Dermis blood vessel endothelial cell (primary cell): ENCODE measurements at places on chromosomes 6 and 20.
A peak's percentile ranks its signal among the peaks of the same experiment; 100 is the strongest.

DNA sequence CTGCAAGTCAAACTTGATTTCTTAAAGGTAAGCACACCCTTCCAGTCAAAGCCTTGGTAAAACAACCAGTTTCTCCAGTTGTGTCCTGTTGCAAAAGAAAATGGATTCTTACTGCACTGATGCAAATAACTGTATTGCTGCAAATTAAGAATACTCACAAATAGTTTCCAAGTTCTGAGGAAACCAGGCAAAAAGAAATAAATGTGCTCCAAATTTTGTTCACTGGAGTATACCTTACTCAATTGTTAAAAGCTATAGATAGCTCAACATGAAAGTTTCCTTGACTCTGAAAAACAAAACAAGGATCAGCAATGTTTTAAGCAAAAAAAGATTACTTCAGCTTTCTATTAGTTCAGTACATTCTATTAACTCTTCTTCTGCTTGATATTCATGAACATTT, 75.2 kb downstream of the SLC16A10 start:
- DNase-seq, result no peak

DNA sequence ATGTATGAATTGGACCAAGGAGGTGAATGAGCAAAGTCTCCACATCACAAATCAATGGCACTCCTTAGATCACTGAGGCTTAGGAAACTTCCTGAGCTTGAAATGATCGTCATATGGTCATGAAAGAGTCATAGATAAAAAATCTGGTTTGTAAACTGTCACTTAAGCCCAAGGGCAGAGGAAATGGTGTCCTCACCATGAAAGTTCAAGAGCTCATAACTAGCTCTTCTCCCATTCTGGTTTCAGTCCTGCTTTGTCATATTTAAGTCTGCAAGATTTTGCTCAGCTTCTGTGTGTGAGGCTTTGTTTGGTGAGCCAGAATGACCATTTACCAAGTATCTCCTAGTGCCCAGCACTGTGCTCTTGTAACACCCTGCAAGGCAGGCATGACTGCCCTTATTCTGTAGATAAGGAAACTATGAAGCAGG, 60.5 kb downstream of the GJA10 start:
- DNase-seq, result no peak

DNA sequence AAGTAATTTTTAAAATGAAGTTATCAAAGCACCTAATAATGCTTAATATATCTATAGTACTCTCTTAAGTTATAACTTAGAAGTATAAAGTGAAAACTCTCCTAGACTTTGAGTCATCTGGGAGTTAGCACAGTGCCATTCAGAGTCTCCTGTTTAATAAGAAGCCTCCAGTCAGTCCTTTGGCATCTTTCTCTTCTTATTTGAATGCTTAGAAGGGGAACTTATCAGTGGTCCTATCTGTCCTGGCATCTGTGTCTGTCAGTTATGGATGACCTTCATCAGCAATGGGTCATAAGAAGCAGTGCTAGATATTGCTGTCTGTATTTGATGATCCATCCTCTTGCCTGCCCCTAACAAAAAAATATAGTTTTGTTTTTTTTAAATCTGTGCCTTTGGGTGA, 15.2 kb downstream of the TMEM200A start:
- DNase-seq, result no peak

- DNase-seq, result no peak
These were observed 32.3 kb upstream of the LAMA4 start for GRCh38 chr6:112286500-112287144.

DNA sequence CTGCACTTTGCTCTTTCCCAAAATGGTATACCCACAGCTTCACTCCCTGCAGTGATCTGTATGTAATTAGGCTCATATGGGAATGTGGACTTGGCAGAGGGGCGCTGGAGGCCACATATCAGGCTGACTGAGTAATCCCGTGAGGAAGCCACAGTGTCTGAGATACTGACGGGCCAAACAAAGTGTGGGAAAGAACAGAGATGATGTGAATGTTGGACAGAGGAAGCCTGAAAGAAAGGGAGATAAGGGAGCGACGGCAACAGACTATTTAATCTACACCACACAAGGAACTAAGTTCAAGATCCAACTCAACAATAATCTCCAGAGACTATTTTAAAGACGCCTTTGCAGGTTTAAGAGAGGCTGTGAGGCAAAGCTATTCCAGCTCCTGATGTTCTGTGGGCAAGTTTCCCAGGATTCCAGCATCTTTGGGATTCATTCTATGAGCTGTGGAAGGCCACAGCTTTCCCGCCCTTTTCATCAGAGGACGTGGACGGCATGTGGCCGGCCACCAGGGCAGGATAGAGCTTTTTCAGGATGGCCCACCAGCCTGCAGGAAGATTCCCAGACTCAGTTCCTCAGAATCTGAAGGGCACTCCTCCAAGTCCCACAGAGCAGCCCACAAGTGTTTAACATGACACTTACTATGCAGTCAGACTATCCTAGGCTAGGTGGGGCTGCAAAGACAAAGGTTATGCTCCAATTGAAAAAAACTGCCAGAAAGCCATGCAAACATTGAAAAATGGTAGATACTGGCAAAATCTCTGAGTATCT, 237.5 kb downstream of the ATXN1 start:
- DNase-seq, result no peak

DNA sequence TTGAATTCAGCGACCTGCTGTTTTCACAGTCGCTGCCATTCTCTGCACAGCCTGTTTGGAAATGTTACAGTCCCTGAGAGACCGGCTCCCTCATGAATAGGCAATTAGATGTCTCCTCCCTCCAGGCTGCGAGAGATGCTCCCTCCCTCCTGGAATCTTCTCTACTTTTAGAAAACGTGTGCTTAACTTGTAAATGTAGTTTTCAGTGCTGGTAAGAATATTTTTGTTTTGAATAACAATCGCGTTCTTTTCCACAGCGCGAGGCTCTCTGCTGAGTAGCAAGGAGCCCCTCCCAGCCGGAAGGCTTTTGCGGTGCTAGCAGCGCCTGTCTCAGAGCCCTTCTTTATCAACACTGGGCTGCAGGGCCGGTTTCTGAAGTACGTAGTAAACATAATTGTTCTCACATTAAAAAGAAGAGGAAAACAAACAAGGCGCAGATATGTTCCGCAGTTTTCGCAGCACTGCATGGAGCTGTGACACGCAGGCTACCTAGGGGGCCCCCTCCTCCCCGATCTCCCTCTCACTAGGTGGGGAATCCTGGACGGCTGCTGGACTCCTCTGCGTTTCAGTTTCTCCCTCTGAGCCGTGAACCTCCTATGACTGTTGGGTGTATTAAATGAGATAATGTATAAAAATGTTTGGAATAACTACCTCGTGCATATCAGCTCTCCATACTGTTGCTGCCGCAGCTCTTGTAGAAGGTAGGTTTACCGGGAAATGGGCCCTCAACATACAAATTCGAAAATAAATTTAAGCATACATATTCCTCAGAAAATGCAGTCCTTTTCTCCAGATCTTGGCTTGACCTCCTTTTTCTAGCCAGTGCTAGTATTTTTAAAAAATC, 79.0 kb upstream of the SPACA1 start:
- peak; percentile 7 for DNase-seq

DNA sequence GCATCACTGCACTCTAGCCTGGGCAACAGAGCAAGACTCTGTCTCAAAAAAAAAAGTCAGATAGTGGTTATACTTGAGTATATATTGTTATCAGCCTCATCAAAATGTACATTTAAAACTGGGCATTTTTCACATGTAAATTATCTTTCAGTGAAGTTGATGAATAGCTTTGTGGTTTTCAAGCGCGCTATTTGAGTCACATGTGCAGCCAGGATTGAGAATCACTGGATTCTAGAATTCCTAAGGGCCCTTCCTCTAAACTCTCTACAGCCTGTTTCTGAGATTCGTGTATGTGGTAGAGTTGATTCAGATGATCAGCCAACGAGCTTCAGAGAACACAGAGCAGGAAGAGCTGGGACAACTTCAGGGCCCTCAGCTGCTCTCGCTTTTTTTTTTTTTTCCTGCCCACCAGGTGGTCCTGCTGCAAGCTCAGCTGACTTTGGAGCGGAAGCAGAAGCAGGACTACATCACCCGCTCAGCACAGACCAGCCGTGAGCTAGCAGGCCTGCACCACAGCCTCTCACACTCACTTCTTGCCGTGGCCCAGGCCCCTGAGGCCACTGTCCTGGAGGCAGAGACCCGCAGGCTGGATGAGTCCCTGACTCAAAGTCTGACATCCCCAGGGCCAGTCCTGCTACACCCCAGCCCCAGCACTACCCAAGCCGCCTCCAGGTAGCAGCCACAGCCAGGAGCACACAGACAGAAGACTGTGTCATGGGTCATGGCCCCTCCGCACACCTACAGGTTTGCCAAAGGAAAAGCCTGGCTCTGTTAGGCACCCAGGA, 18.3 kb downstream of the C20orf173 start:
- no peak for DNase-seq
